ENCODE measurements at places on chromosomes 16 and 17. TPM values are rescaled to one million over a fixed set of nuclear protein-coding genes. Genes with fewer than 3 reads are reported as not detected.

- DNase-seq, result no peak
Observed at GRCh38 chr16:70553645-70554044, 30.0 kb downstream of the SF3B3 start.

DNA sequence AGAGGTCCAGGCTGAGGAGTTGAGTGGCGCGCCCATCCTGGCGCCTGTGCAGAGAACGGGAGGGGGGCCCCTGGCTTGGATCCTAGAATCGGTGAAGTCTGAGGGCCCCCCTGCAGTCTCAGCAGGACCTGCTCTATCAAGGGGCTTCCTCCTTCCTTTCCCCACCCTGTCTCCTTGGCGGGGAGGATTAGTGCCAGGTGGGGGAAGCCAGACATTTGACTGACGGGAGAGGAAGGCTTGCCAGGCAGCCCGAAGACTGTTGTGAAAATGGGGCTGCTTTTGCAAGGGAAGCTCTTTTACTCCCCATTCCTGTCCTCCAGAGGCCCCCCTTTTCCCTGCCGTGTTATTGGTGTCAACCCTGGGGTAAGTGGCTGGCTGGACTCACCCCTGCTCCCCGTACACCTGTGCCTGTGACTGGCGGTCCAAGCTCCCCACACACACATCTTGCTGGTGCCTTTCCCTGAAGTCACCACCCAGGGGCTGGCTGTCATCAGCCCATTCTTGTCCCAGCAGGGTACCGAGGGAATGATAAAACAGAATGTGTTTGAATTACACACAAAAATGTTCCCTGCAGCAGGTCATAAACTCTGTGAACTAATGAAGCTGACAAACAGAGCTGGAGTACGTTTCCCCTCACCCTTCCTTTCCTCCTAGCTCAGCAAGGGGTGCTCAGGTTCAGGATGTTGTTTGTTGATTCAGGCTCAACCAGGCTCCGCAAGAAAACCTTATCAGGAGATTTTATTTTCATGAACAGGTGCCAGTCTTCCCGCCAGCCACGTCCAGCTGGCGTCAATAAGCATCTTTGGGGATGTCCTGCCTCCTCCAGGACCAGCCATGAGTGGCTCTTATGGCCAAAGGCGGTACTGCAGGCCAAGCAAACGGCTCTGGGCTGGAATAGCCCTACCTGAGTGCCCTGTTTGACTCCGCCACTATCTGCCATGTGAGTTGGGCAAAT is 4.4 kb upstream of the ARMC7 start:
- no peak for DNase-seq

DNA sequence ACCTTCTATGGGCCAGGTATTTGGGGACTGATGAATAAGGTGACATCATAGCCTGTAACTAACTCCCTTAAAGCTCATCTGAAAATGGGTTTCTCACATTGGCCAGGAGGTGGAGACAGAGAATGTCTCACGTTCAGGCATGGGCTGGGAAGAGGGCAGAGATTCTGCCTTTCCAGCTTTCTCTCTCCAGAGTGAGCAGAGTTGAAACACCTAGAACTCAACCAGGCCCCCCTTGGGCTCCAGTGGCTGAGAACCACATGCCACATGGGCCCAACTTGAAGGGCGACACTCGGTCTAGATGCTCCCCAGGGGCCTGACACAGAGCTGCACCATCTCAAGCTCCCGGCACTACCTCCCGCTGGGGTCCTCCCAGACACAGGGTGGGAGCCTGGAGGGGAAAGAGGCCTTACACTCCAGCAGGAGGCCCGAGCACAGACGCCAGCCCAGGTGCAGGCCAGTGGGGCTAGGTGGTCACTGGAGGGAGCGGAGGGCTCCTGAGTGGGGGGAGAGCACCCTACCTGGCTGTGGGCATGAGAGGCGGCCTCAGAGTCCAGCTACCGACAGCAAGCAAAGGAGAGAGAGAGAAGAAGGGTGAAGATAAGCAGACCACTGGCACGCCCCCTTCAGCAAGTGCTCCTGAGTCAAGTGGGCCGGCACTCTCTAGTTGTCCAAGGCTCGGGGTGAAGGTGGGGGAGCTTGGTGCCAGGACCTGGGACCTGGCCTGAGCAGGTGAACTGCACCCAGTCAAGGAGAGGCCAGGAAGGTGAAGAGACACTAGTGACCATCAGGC is 55.9 kb downstream of the MYO18A start:
- DNase-seq, result no peak

DNA sequence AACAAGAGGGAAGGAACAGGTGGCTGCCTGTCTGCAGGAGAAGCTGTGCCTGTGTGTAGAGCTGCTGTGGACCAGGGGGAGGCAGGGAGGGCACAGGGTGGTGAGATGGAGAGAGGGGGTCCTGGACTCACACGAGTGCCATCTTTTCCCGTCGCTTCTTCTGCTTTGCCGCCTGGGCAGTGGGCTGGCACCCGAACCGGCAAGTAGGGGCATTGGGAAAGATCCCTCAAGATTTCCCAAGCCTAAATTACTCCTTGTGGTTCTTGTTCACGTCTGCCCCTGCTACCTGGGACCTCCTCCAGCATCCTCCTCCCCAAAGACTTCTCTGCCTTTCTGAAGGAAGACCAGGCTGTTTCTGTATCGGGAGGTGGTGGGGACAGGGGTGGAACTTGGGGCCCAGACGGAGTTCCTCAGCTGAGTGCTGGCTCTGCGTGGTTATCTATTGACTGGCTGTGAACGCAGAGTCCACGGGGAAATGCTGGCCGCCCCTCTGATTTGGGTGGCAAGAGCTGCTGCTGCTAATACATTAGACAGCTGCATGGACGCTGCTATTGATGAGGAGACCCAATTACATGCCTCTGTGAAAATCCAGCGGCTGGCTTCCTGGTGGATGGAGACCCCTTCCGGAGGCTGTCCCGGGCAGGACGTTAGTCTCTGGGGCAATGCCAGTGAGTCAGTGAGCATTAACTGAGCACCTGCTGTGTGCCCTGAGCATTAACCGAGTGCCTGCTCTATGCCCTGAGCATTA is 114.5 kb downstream of the OR1D5 start:
- no peak for DNase-seq

Gene KIF1C
- 121 TPM for total RNA-seq

Gene SPIRE2
- total RNA-seq, result 21.2 TPM

Gene GEMIN4
- total RNA-seq, result 53.2 TPM

Gene BRICD5
- total RNA-seq, result 9.8 TPM

DNA sequence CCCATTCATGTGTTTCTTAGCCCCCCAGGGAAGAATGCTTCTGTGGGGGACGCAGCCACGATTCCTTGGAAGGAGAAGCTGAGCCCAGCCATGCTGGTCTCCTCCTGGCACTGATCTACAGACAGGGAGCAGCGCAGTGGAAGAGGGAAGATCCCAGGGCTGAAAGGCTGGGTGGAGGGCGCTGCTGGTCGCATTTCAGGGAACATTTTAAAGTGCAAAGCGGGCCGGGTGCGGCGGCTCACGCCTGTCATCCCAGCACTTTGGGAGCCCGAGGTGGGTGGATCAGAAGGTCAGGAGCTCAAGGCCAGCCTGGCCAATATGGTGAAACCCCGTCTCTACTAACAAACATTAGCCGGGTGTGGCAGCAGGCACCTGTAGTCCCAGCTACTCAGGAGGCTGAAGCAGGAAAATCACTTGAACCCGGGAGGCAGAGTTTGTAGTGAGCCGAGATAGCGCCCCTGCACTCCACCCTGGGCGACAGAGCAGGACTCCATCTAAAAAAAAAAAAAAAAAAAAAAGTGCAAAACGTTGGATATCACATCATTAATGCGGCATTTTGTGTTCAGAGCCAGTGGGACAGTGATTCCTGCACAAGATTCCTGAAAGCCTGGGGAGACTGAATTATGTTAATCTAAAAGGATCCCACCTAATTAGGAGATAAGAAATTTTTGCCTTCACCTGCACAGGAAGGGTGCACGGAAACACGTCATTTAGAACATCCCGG is 558 bp upstream of the CHMP6 start:
- DNase-seq, result no peak

Gene GID4
- 10.8 TPM for total RNA-seq

Gene SRSF1
- 434 TPM for total RNA-seq

DNA sequence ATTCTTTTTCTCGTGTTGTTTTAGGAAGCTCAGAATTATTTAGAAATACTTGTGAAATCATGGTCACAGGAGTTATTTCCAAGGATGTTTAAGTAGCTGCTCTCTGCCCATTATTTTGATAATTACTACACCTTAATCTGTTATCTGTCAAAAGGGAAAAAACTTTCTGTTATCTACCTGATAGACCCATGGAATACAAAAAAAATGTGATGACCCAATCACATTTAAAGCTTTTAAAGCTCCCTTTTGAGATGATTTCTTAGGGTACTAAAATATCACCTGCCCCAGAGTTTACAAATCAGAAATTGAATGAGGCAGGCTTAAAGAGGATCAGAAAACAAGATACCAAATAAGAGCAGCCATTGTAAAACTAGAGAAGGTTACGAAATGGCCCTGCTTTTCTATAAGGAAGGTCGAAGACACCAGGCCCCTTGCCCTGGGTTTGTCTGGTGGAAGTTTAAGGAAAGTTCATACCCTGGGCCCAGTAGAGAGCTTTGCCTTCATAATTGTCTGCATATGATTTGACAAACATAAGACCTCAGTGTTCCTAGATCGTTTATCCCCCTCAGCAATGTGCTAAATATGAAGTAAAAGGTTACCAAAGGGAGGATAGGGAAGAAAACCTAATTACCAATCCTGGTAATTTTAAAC is 149.9 kb upstream of the TBX2 start:
- no peak for DNase-seq

DNA sequence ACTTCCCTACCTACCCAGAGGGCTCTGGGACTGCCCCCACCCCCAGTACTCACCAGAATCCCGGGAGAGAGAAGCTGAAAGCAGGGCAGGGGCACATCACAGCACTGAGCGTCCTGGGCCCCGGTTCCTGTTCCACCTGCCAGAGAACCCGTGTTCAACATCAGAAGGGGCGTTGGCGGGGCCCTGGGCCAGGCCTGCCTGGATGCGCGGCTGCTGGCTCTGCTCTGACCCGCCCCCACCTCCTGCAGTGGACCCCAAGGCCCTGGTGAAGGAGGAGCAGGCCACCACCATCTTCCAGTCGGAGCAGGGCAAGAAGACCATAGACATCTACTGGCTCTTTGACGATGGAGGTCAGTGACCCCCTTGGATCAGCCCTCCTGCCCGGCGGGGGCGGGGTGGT is 27.7 kb downstream of the SLC12A3 start:
- DNase-seq, result no peak

GRCh38 chr17:44069974-44070454 is 521 bp upstream of the G6PC3 start:
- DNase-seq, result peak; percentile 36

Gene NUDT7
- total RNA-seq, result 5.2 TPM

GRCh38 chr17:933312-934073 is 46.1 kb downstream of the NXN start:
- DNase-seq, result peak; percentile 98

GRCh38 chr17:1509290-1509881 is 7.0 kb downstream of the INPP5K start:
- DNase-seq, result no peak

Gene TSR1
- total RNA-seq, result 77.2 TPM

- DNase-seq, result no peak
Observed at GRCh38 chr17:8162997-8163977, 539 bp upstream of the VAMP2 start.

Gene OR3A3
- total RNA-seq, result not detected

GRCh38 chr17:80442764-80443163 is 27.8 kb downstream of the ENDOV start:
- no peak for DNase-seq

GRCh38 chr16:31664683-31665482 is 137.2 kb downstream of the AHSP start:
- no peak for DNase-seq

- peak; percentile 43 for DNase-seq
Observed at GRCh38 chr17:55770196-55770870, 19.5 kb downstream of the PCTP start.

GRCh38 chr16:19524616-19525384 is 1.1 kb downstream of the CCP110 start:
- DNase-seq, result no peak

DNA sequence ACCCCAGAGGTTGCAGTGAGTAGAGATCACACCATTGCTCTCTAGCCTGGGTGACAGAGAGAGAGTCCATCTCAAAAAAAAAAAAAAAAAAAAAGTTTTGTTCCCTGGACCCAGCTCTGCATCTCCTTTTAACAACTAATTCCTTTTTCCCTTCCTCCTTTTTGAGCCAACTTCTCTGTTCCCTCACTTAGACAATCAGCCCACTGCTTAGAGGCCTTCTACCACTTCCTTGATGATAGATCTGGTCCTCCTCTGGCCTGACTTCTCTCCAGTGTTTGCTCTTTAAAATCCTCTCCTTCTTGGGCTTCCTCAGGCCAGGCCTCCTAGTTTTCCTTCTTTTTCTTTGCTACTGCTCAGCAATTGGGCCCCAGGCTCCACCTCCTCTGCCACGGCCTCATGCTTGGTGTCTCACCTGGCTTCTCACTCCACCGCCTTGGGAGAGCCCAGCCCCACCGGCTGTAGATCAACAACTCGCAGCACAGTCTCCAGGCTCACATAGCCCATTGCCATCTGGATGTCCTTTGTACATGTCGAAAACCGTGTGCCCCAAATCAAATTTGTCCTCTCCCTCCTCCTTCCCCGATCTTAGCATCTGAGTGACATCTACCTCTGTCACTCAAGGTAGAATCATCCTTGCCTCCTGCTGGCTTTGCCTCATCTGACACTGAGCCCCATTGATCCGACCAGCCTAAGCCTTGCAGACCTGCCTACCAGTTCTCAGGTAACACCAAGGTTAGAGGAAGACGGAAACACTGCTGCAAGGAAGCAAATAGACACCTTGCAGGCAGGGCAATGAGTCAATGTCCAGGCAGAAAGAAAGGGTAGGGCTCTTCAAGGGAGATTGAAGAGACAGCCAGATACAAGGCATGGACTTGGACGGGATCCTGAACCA is 17.4 kb downstream of the ARHGAP27 start:
- DNase-seq, result no peak

Gene SLFN14
- total RNA-seq, result not detected

Gene CDK5R1
- total RNA-seq, result 5.4 TPM

Gene TPSD1
- total RNA-seq, result not detected

DNA sequence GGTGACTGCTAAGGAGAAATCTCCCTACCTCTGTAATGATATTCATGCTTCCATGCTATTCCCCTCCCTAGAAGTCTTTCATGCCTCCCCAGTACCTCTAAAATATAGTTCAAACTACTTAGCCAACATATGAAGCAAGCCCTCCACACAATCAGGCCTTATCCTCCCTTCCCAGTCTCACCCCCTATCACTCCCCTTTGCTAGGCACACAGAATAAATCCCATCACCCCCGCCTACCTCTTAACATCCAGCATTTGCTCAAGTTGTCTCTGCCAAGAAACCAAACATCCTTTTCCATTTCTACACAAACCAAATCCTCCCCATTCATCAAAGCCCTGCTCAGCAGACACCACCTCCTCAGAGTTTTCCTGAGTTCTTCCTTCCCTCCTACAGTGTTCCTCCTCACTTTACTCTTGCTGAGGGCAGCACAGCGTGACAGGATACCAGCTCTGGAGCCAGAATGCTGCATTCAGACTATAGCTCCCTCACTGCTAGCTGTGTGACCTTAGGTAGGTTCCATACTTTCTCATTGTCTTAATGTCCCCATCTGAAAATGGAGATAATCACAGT is 7.0 kb downstream of the TOM1L2 start:
- no peak for DNase-seq

Gene CA10
- not detected for total RNA-seq

DNA sequence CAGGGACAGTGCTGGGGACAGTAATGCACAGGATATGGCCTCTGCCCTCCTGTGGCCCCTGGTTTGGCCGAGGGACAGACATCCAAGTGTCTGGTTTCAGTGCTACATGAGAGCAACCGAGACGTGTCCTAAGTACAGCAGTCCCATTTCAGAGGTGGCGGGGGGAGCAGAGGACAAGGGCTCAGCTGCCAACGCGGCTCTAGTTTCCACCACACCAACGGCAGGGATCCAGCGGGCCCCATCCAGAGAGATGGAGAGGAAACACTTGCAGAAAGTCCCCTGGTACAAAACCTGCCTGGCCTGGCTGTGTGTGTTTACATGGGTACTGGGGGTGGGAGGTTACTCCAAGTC is 125.8 kb upstream of the SMURF2 start:
- no peak for DNase-seq
